ENCODE measurements at places on chromosomes 2 and 18.

GRCh38 chr2:207408086-207408794, 121.5 kb upstream of the CREB1 start:
- no peak for DNase-seq

DNA sequence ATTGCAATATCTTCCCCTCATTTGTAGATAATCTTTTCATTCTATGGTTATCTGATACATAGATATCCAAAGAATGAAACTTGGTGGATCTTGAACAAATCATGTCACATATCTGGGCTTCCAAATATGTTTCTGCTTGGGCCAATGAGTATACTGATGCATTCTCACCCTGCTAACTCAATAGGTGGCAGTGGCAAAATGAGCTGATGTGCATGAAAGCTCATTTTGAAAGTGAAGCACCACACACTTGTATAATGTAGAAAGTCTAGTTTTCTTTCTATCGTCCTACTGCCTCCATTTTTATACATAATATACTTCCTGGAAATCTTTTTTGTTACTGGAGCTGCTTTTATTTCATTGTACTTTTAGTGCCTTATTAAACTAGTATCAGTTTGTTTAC, 208.2 kb downstream of the PRKCE start:
- no peak for DNase-seq

DNA sequence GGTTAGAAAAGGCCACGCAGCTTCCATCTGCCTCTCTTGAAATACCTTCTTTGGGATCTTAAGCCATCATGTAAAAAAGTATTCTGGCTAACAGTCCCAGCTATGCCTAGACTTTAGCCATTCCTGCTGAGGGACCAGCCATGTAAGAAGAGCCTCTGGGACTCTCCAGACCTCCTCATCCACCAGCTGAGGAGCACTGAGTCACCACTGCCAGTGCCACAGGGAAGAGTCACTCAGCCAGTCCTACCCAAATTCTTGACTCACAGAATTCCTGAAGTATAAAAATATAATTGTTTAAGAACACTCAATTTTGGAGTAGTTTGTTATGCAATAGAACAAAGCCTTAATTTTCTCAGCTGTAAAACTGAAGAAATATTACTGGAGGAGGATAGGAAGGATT, 436.7 kb downstream of the ZEB2 start:
- peak; percentile 12 for DNase-seq

GRCh38 chr2:102025016-102025501, 33.3 kb downstream of the IL1R2 start:
- DNase-seq, result no peak

- no peak for DNase-seq
Observed at GRCh38 chr18:7561909-7562460, 5.1 kb upstream of the PTPRM start.

DNA sequence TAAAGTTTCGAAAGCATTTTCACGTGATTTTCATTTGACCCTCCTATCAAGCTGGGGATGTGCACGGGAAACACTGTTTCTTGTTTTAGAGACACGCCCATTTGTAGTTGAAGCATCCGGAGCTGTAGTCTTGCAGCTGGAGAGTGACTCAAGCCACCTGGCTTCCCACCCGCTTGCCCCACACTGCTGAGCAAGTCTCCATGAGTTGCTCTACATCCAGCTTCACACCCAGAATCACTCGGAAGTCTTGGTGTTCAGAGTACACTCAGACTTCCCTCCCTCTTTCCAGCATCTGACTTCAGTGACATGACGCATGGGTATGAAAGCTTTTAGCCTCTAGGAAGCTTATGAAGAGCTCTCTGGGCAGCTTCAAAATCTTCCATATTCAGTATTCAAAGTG, 262.4 kb downstream of the NBAS start:
- no peak for DNase-seq

GRCh38 chr18:61333271-61333745, at the start of gene CDH20:
CDH20 (plus strand) TSS chr18:61333430.
- DNase-seq, result peak; percentile 52

DNA sequence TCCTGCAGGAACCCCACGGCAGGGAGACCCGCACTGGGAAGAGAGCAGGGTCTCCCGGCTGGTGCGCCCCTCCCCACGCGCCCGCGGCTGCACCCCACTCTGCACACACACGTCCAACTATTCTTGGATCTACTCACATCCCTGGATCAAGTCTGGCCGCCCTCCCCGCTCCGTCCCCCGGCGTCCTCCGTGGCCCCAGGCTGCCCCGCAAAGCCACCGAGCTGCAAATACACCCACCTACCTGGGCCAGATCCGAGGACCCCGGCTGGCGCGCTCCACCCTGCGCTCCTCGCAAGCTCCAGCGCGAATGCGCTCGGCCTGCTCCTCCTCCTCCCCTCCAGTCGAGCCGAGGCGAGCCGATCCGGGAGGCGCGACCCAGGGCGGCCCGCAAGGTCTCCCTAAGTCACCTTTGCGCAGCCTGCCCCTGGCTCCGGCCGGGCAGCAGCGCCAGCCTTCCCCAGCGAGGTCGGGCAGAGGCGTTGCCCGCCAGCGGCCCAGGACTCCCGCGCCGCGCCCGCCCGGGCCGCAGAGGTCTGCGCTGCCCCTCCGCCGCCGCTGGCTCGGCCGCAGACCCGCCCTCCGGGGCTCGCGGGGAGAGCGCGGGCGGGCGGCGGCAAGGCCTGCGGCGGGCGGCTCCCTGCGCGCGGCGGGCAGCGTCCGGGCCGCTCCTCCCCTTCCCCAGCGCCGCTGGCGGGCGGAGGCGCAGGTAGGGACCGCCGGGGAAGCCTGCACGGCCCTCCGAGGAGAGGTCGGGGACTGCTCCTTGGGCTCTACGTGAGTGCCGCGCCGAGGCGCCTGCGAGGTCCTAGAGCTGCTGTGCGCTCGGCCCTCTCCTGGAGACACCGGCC, 126.0 kb downstream of the OSBPL1A start:
- DNase-seq, result peak; percentile 76

- DNase-seq, result no peak
Observed at GRCh38 chr18:44423814-44424644, 256.7 kb upstream of the SETBP1 start.

GRCh38 chr2:83862600-83862999, 596.5 kb downstream of the SUCLG1 start:
- no peak for DNase-seq

DNA sequence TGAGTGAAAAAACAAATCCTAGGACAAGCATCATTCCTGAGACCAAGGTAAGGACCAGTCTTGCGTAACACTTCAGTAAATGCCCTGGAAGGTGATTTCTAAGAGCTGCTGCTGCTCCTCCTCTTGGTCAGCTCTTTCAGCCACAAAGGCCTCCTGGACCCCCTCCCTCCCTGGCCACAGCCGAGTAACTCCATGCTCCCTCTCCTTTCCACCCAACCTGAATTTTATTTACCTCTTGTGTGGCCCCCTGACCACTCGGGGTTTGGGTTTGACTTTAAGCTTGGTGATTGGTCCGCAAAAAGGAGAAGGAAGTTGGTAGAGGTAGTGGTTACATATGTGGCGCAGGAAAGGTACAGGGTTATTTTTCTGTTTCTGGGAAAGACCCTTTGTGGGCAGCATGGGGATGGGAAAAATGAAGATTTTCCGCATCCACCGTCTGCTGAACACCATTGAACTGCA, 9.2 kb downstream of the HTRA2 start:
- DNase-seq, result no peak

DNA sequence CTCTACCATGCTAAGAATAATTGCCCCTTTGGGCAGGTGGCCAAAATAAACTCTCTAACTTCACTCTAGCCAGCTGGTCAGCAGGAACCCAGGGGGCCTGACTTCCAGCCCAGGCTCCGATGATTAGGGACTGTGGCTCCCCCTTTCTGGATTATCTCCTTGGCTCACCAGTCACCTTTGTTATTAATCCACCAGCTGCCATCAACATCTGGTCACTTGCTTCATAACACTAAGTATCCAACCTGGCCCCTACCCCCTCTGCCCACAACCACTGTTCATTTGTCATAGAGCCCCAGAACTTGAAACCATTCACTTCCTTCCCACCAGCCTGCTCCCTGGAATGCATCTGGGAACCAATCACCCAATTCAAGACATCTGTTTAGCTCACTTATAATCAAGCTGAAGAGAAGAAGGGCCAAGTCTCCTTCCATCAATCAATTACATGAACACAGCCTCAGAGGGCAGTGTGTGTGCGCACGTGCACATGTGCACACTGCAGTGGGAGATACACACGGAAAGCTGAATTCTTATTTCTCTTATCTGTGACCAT, 215.1 kb downstream of the ALK start:
- DNase-seq, result no peak

DNA sequence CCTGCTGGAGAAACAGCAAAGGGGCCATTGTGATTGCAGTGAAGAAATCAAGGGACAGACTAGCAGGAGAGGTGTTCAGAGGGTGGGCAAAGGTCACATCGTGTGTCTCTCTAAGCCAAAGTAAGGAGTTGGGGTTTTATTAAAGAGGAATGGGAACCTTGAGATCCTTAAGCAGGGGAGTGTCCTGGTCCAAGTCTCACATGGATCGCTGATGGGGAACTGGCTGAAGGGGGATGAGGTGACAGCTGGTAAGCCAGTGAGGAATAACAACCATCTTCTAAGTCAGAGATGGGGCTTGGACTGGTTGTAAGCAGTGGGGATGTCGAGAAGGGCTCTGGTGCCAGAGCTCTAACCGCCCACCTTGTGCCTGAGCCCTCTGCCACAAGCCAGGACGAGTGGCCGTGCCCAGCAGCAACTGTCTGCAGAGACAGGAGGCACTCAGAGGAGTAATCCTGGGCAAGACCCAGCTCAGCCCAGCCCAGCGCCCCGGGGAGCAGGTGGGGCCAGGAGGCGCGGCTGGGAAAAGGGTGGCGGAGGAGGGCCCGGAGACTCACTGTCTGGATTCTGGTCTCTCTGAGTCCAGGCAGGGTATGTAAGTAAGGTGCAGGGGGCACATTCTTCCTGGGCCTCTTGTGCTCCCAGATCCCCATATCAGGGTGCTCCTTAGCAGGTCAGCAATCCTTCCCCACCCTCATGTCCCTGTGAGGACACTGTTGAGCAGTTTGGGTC, 13.7 kb downstream of the WNT10A start:
- DNase-seq, result no peak

GRCh38 chr2:198763793-198764192, 693.9 kb downstream of the SATB2 start:
- DNase-seq, result no peak

DNA sequence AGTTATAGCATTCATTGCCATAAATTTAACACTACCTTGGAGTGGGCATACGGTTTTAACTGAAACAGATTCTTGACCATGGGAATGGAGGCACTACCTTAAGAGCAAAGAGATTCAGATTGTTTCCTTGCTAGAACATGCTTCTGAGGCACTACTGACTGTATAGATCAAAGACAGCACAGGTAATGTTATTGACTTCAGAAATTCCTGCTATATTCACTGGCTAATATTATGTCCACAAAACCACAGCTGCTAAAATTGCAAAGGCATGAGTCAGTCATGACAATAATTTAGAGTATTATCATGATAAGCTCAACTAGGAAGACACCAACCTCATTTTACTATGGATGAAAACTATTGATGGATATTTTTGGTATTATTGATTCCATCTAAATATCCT, 39.4 kb downstream of the SLC8A1 start:
- DNase-seq, result no peak

- DNase-seq, result peak; percentile 57
Observed at GRCh38 chr2:145038041-145038525, 518.2 kb upstream of the ZEB2 start.

DNA sequence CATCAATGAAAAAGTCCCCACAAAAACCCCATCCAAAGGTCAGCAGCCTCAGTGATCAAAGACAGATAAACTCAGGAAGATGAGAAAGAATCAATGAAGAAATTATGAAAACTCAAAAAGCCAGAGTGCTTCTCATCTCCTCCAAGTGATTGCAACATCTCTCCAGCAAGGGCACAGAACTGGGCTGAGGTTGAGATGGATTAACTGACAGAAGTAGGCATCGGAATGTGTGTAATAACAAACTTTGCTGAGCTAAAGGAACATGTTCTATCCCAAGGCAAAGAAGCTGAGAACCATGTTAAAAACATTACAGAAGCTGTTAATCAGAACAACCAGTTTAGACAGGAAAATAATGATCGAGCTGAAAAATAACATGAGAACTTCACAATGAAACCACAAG, 442.8 kb upstream of the SYT4 start:
- DNase-seq, result no peak

- no peak for DNase-seq
Observed at GRCh38 chr2:97718051-97718882, 4.9 kb downstream of the ZAP70 start.

GRCh38 chr2:3516831-3517230, 2.5 kb downstream of the ADI1 start:
- no peak for DNase-seq

- no peak for DNase-seq
Observed at GRCh38 chr18:63788447-63789096, 13.4 kb downstream of the SERPINB7 start.

GRCh38 chr2:62787386-62787785, 81.9 kb downstream of the EHBP1 start:
- DNase-seq, result no peak

DNA sequence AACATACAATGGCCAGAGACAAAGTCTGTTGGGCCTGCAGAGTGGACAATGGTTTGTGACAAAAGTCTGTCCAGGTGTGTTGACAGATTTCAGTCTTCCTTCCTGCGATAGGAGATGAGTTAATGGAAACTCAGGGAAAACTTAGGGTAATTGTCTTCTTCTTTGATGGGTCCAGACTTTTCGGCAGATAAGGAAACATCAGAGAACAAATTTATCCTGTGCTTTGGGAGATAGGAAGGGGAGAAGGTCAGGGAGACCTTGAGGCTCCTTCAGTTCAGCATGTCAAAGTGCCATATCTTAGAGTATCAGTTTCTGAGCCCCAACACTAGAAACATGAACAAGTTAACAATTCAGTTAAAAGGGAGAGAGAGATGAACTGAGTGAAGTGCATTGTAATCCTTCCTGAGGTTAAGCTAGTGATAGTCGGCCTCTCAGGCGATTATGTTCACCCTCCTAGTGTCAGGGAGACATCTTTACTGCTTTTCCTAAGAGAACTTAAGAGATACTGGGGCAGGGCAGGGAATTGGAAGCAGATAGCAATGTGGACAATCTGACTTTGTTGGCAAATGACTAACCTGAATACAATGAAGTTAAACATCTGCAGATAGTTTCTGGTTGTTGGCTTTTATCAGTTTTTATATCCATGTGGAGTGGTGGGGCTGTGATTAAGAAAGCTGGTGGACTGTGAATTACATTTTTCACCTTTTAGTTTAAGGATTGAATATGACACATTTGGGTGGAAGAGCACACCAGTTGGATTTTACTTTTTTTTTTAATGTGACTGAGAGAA, 248.8 kb upstream of the FN1 start:
- no peak for DNase-seq

- peak; percentile 68 for DNase-seq
Observed at GRCh38 chr2:226798422-226799210, 1.0 kb downstream of the IRS1 start.

- no peak for DNase-seq
Observed at GRCh38 chr2:49715597-49715996, 561.3 kb upstream of the FSHR start.

- no peak for DNase-seq
Observed at GRCh38 chr2:18209934-18210639, 331.6 kb downstream of the KCNS3 start.

GRCh38 chr2:23545396-23545795, 160.4 kb downstream of the KLHL29 start:
- DNase-seq, result no peak
